ENCODE measurements at places on chromosomes 3 and 15.
A peak's percentile ranks its signal among the peaks of the same experiment; 100 is the strongest.

GRCh38 chr15:44595246-44595645, 58.3 kb downstream of the EIF3J start:
- DNase-seq = no peak

DNA sequence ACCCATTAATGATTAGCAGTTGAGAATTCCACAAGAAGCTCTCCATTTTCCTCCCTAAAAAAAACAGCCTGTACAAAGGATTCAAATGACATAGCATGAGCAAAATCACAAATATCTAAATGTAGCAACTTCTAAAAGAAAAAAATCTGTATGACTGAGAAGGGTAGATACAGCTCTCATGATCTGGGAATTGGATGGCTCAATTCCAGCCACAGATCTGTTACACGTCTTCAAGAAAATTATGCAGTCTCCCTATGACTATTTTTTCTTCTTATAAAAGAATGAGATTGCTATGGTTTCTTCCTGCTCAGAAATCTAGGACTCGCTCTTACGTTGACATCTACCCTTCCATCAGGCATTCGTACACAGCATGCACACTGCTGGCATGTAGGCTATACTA, 71.5 kb downstream of the PLCH1 start:
- DNase-seq = no peak

GRCh38 chr3:147672035-147672434, 262.9 kb downstream of the ZIC1 start:
- no peak for DNase-seq

GRCh38 chr3:193794002-193794881, 201.2 kb downstream of the OPA1 start:
- DNase-seq = no peak

DNA sequence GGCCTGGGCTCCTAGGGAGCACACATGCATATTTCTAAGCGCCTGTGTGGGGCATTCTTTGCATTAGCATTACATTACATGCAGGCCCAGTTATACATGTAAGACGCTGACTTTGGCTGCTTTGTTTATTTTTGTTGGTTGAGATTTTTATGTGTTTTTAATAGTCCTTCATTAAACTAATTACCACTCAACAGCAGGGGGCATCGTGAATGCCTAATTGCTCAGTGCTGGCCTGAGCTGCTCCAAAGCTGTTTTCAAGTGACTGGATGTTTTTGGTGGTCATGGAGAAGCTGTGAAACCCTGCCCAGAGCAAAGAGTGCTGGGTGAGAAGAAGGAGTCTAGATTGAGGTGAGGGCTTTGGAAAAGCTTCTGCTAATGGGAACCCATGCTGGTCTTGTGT, 41.5 kb downstream of the GPD1L start:
- no peak for DNase-seq

GRCh38 chr3:155244216-155244615, 49.3 kb downstream of the STRIT1 start:
- DNase-seq = no peak

GRCh38 chr3:1190569-1190968, 97.7 kb downstream of the CNTN6 start:
- no peak for DNase-seq

DNA sequence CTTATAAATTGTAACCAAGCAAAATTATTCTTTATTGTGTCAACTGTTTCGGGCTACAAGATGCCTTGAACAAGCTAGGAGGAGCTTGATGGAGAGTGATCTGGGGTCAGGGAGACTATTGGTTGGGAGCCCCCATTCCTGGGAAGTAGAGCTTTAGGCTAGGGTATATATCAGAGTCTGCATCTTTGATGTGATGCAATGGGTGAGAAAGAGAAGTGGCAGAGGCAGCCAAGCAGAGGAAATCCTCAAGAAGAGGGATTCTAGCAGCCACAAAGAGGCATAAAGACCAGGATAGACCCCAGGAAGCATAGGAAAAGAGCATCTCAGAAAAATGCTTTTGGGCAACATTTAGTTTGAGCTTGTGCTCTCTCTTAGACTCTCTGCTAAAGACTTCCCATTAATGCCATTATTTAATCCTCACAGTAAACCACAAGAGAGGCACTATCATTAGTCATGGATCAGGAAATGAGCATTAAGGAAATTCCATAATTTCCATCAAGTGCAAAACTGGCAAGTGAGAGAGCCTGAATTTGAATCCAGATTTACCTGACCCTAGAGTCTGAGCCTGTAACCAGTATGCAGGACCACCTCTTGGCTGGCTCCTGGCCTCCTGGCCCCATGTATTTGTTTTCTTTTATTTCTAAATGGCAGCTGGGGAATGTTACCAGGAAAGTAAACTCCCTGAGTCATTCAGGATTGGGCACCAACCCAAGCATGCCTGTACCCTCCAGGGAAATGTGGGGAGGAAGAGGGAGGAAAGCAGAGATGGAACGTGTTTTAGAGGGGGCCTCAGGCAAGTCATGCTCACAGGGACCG, 118.7 kb downstream of the RPL22L1 start:
- DNase-seq = no peak

GRCh38 chr3:10192953-10193691, 28.4 kb downstream of the IRAK2 start:
- peak; percentile 44 for DNase-seq

- DNase-seq = no peak
Observed at GRCh38 chr15:57422113-57422754, 45.9 kb downstream of the CGNL1 start.

DNA sequence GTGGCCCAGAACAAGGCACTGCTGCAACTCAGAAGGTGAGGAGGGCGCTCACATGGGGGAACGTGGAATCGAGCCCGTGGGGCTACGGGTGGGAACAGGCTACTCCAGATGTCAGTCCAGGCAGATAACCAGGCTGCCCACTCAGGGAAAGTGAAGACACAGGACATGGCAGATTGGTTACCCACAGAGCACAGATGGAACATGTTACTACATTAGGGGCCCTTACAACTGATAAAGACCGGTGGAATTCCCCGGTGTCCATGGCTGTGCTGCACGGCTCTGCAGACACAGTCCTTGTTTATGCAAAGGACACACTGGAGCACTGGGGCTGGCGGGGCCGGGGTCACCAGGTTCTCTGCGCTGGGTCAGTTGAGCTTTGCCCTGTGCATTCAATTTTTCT, 36.9 kb downstream of the PCSK6 start:
- DNase-seq = no peak

DNA sequence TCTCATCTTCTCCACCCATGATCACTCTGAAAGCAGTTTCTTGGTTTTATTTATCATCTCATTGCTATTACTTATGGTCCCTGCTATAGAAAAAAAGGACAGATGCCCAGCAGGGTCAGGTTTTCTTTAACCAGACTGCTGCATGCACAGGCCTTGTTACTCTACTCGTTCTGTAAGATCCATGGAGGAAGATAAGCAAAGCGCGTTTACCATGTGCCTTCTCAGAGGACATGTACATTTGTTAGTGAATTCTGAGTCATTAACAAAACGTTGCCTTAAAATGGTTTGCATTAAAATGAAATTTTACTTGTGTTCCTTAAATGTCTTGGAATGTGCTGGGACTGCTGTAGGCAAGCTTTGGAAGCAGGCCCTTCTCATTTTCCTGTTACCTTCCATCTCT, 657.3 kb upstream of the KCNMB2 start:
- DNase-seq = no peak

Data from T-helper 9 cell (primary cell).